GF-D8 (cell line): ENCODE measurements at places on chromosomes 7 and 10.

DNA sequence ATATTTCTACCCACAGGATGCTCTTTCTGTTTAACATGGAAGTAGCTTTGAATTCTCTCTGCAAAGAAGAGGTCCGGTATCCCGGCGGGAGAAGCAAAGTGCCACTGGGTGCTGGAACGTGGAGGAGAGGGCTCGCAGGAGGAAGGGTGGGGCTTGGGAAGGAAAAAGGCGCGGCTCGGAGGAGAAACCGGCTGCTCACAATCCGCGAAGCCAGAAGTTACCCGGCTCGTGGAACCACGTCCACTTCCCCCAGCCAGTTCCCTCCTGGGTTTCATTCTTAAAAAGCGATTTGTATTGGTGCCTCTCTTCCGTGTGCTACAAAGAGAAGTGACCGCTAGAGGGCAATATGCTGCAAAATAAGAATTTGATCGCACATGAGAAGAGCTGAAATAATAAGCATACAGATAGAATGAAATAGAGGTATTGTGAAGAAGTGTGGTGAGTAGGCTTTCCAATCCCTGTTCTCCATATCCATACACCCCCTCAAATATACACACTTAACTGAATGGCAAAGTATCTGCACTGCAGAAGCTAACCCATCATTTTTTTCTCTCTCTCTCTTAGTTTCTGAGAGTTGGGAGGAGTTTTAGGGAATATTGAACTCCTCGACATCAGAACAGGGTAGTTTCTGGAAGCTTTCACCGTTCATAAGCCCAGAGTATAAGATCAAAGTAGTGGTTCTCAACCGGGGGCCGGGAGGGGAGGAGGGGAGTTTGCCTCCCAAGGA lies 31.1 kb downstream of the TRIL start:
- peak; percentile 62 for DNase-seq

- DNase-seq: no peak
Observed at GRCh38 chr10:69994262-69994661, 58.4 kb upstream of the MACROH2A2 start.

GRCh38 chr10:52807803-52808202 lies 35.2 kb upstream of the MBL2 start:
- no peak for DNase-seq

GRCh38 chr10:5344746-5345145 lies 20.0 kb upstream of the UCN3 start:
- DNase-seq: no peak

DNA sequence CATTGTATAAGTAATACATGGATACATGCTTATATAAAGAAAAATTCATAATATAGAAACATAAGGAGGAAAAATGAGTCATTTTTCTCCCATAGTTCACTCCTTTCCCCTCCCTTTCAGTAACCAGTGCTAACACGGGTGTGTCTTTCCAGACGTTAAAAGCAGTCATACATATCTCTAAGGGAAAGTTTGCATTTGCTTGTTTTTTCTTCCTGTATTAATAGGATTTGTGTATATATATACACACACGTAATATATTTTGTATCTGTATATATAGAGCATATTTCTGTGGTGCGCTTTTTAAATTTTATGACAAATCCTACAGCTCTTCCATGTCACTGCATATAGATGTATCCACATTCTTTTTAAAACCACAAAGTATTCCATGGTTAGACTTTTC lies 78.8 kb downstream of the RALA start:
- no peak for DNase-seq

- DNase-seq: no peak
Observed at GRCh38 chr10:88526501-88527105, 56.5 kb downstream of the RNLS start.

DNA sequence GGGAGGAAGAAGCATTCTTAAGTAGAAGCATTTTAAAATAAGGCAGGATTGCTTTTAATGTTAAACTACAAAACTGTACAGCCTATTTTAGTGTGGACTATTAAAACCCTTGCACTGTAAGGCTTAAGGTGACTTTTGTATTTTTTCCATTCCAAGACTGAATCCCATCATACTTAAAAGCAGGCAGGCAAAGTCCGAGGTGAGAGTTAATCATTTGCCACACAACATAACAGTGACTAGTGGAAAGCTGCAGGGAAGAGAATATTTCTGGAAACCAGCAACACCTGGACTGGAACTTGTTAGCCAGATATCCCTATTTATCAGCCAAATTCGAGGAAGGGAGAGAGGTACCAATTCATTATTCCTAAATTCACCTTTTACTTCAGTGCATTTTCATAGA lies 3.5 kb downstream of the PRR15 start:
- no peak for DNase-seq

- DNase-seq: no peak
Observed at GRCh38 chr7:22700559-22701002, 26.4 kb upstream of the IL6 start.

GRCh38 chr7:16431646-16432424 lies 10.5 kb upstream of the CRPPA start:
- peak; percentile 36 for DNase-seq

- no peak for DNase-seq
Observed at GRCh38 chr10:12556039-12556438, 206.7 kb downstream of the CAMK1D start.

GRCh38 chr7:17054836-17055235 lies 173.1 kb upstream of the AGR3 start:
- DNase-seq: no peak

DNA sequence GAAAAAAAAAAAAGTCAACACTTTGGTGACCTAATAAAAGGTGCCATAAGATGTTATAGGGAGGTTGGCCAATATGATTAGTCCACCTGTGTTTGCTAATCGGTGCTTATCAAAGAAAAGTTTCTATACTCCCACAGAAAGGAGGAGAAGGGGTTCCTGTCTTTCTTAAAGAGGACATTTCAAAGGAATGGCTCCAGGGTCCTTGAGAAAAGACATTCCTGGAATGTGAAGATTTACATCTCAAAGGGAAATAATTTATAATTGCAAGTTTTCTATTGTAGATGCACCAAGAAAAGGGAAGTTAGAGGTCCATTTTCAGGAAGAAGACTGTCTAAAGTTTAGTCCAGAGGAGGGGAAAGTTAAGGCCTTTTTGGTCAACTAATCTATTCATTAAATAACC lies 715.3 kb downstream of the NXPH1 start:
- DNase-seq: no peak

DNA sequence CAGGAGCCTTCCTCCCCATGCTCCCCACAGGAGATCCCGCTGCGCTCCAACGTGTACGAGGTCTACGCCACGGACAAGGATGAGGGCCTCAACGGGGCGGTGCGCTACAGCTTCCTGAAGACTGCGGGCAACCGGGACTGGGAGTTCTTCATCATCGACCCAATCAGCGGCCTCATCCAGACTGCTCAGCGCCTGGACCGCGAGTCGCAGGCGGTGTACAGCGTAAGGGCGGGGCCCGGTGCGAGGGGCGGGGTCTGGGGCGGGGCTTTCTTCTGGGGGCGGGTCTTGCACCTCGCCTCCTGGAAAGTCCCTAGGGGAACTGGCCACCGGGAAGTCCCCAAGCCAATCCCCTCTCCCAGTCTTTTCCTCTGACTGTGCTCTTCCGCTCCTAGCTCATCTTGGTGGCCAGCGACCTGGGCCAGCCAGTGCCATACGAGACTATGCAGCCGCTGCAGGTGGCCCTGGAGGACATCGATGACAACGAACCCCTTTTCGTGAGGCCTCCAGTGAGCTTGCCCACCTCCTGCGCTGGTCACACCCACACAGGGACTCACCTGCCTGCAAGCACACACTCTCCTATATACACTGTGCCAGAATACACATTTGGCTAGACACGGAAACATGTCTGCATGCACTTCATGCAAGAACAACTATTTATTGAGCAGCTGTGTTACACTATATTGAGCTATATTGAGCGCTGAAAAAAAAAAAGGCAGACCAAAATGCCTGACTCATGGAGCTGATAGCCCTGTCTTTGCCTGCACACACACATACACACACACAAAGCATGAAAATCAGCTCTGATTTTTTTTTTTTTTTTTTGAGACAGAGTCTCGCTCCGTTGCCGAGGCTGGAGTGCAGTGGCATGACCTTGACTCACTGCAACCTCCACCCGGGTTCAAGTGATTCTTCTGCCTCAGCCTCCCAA lies 32.7 kb upstream of the VSIR start:
- DNase-seq: no peak

DNA sequence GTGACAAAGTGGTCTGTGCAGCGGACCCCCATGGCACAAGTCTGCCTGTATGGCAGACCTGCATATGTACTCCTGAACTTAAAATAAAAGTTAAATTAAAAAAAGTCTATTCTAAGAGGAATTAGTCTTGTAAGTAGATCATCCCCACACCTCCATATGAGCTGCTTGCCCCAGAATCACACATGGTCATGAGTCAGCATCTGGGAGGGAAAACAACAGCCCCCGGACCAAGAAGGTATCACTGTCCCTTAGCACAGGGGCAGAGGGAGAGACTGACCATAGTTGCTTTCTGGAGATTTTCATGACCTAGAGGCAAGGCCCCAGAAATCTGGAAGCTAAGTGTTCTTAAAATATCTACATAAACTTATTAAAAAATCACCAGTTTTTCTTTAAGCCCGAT lies 86.6 kb upstream of the PDK4 start:
- no peak for DNase-seq

DNA sequence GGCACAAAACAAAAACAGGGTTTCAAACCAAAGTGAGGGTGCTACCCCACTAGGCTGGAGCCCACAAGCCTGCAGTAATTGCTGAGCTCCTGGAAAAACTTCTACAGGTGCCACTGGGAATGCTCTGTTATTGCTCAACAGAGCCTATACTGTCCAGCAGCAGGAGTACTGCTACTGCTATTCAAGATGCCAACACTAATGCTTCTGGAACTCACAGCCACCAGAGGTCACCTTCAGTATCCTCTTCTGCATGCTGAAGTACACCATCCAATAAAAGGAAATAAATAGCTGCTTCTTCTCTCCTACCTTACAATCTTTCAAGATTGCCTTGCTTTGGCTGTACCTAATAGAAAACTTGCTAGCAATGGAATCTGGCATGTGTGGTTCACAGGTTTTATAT lies 222.0 kb downstream of the LRRN3 start:
- DNase-seq: no peak

- DNase-seq: no peak
Observed at GRCh38 chr7:77426052-77426404, 9.9 kb upstream of the GSAP start.

DNA sequence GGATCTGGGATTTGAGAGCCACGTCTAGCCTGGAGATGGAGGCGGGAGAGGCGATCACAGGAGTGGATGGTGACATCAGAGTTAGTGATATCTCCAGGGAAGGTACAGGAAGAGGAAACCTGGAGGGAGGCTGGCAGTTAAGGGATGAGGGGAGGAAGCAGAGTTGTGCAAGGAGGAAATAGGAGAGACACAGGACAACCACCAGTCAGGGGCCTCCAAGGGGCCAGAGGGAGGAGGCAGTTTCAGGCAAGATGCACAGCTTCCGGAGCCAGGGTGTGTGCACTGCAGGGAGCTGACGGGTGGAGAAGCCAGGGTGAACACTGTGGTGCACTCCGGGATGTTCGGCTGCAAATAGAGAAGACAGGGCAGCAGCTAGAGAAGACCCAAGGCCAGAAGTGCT lies 141.2 kb downstream of the GLI3 start:
- DNase-seq: no peak

- no peak for DNase-seq
Observed at GRCh38 chr7:47447621-47448349, 134.1 kb downstream of the TNS3 start.

DNA sequence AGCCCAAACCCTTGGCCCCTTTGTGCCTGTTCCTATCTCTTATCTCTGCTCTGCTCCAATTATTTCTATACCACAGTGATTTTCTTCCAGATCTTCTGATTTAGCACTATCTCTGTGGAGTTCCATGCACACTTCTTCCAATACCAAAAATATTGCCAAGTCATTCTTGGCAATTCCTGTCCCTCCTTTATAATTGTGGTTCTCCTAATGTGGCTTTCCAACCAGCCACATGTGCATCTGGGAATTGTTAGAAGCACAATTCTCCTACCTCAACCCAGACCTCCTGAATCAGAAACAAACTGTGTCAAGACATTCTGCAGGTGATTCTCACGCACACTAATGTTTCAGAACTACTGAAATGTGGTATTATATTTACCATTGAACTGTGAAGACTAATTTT lies 447.8 kb upstream of the IGFBP3 start:
- DNase-seq: no peak

DNA sequence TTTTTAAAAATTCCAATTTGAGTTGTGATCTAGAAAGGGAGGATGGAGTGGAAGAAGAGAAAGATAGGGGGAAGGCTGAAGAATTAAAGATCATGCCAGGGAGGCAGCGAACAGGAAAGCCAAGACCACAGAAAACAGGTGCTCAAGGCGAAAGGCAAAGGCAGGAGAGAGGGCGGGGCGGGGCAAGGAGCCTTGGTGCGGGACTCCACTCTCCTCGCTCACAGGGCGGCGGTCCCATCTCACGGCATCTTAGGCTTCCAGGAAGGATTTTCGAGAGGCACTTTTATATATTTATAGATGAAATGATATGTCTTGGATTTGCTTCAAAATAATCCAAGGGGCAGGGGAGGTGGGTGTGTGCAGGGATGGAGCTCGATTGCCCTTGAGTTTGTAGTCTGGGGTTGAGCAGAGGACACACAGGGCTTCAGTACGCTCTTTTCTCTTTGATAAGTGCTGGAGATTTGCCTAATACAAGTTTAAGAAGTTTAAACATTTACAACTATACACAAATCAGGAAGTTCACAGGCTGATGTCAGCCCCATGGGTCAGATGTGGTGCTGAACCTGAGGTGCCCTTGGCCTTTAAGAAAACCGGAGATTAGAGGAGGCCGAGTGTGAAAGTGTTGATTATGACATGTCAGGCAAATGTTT lies 161.1 kb downstream of the PRKAG2 start:
- DNase-seq: no peak

DNA sequence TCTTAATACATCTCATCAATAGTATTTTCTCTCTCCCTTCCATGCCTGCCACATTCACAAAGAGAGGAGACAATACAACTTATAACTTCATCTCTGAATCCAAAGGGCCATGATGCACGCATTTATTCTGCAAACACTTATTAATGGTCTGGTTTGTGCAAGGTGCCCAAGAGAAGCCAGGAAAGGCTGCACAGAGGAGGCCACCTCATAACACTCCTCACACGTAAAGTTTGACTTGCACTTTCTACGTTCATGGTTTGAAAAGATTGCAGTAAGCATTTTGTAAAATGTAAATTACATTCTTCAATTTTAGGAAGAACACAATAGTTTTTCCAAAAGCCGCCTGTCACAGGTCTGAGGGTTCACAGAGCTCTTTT lies 1.2 kb upstream of the PALS2 start:
- DNase-seq: no peak

DNA sequence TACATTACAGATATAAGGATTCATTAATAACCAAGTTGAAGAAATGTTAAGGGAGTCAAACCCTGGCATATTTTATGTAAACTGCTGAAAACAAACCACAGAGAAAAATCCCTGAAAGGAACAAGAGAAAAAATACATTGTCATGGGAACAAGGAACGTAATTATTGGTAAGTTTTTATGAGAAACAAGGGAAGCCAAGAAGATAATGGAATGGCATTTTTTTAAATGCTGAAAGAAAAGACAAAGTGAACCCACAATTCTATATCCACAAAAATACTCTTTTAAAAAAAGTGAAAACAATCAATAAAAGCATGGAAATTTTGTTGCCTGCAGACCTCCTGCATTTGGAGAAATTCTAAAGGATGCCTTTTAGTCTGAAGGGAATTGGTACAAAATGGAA lies 136.4 kb downstream of the CD36 start:
- no peak for DNase-seq
